ENCODE measurements at places on chromosomes 5 and 9.

GRCh38 chr5:170491479-170491878 is 12.3 kb upstream of the KCNIP1 start:
- DNase-seq: peak; percentile 61

GRCh38 chr9:7320139-7320538 is 479.4 kb downstream of the DMAC1 start:
- DNase-seq: peak; percentile 99

DNA sequence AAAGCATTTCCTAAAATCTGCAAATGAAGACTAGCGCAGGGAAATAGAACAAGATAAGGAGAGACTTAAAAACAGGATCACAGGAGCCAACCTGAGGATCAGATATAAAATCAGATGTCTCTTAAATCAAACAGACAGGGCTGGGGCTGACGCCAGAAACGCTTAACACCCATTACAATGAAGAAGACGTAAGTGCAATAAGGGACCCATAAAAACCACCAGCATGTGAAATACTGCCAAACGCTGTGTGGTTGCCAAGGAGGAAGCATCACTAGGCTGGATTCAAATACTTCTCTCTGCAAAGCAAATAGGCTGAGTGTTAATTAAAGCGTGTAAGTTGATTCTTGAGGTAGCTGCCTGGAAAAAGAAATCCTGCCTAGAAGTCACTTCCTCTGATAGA is 74.4 kb upstream of the ATP10B start:
- DNase-seq: no peak

GRCh38 chr5:134051305-134051704 is 46.5 kb upstream of the VDAC1 start:
- DNase-seq: peak; percentile 11

GRCh38 chr9:105390871-105391270 is 57.0 kb upstream of the FSD1L start:
- DNase-seq: no peak

DNA sequence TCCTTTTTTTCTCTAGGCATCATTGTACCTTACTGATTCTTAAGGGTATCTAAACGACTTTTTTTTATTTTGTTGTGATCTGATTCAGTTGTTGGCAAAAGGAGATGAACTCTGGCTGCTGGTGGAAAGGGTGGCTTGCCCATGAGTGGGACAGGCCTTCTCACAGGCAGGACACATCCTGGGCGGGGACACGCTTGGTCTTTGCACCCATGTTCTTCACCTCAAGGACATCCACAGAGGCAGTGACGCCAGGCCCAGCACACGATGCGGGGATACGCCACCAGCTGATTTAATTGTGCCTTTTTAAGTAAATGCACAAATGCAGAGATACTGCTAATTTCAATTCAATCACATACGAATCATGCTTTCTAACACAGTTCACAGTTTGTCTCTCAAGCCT is 208.1 kb downstream of the FANCC start:
- no peak for DNase-seq

- peak; percentile 5 for DNase-seq
Measured at GRCh38 chr5:95178046-95178651, 106.7 kb downstream of the MCTP1 start.

DNA sequence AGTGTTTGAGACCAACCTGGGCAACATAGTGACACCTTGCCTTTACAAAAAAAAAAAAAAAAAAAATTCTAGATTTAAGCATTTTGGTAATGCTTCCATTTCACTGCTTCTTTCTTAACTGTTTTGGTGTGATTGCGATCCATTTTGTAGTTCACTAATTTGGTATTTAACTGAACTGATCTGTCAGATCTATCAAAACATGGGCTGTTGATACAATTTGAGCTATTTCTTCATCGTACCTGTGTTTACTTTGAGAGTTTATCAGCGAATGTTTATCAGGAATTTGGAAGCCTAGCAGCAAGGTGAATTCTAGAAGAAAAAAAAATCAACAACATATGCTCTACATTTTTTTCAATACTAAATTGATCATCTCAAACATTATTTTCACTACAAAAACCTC is 864.9 kb upstream of the WWC1 start:
- DNase-seq: no peak

DNA sequence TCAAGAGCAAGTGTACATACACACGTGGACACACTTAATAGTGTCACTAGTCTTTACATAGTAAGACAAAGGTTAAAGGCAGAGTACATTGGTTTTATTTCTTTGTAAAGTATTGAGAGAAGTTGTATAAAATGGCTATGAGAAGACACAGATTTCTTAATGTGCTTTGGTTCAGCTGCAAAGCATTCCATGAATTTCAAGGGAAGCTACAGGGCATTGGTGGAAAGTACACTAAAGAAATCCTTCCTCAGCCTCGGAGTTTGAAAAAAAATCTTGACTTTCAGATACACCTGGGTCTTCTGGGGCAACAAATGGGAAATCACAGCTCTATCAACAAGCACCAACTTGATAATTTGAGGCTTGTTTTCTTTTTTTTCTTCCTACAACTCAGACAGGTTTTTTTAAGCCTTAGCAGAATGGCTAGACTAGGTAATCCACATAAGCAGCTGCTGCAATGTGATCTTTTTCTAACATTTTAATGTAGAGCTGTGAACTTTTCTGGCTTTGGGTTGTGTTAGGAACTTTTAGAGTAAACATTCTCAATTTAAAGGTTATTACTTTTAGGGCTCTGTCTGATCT is 140.4 kb upstream of the FST start:
- peak; percentile 81 for DNase-seq

- peak; percentile 92 for DNase-seq
Measured at GRCh38 chr5:138874771-138875551, at the start of gene LRRTM2. Gene LRRTM2, minus strand, starts transcription at chr5:138875335. Its CDS starts 424 bp downstream, at chr5:138874911.

DNA sequence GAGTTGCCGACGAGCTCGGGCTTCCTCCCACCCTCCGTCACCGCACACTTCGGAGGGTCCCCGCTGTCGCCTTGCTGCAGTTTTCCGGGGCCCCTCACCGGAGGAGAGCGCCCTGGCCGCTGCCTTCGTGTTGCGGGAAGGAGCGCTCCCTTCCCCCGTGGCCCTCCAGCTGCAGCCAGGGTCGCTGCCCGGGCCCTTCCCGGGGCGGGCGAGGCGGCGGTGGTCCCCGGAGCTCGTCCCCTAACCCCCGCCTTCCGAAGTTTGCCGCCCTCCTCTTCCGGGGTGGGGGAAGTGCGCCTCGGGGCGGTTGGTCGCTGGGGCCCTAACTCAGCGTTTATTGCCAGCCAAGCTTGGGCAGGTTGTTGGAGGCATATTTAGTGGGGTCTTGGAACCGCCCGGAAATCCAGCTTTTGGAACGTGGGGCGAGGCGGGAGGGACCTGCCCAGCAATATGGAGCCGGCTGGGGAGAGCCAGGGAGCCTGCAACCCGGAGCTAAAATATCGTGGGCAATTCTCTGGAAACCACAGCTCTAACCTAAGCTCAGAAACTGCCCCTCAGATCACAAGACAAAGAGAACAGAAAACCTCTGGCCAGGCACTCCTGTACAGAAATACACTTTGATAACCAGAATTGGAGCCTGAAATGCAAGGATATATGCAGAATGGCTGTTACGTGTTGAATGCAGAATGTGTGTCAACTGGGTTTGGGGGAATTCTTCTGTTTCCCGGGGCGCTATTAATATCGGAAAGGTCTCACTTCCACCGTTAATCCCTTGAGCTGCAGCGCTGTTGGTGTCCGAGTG is 890 bp downstream of the PIK3R1 start:
- DNase-seq: peak; percentile 40

GRCh38 chr9:98329904-98330303 is 74.5 kb upstream of the TBC1D2 start:
- no peak for DNase-seq

GRCh38 chr5:58048185-58048925 is 411.5 kb downstream of the PLK2 start:
- no peak for DNase-seq

DNA sequence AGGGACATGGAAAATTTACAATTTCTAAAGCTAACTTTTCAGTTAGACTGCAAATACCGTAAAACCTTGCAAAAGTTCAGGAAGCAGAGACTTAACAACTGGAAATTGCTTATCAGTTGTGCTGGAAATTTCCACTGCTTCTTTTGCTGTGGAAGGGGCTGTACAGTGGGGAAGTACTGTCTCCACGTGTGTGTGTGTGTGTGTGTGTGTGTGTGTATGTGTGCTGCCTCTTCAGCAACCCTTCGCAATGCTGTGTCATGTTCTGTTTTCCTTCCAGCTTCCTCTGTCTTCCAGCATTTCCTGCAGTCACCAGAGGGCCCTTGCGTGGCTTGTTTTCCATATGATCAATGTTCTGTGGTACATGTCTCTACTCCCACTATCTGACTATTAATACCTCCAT is 87.5 kb upstream of the RANBP3L start:
- DNase-seq: peak; percentile 71

DNA sequence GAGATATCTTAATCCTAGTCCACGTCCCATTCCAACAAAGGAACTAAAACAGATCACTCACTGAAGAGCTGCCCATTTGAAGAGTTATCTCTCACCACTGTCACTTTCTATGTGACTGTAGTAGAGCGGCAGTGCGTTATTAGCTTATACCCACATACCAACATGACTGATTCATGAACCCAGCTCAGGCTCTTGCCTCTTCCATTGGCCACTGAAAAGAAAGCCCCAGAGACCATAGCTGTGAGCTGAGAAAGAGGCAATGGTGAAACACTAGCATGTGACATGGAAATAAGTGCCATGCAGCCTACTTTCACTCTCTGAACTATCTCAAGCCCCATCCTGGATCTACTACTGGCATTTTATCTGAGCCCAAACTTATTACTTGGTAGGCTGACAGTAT is 151.7 kb upstream of the MOCS2 start:
- no peak for DNase-seq

- no peak for DNase-seq
Measured at GRCh38 chr5:74619308-74619707, 21.2 kb downstream of the ENC1 start.

DNA sequence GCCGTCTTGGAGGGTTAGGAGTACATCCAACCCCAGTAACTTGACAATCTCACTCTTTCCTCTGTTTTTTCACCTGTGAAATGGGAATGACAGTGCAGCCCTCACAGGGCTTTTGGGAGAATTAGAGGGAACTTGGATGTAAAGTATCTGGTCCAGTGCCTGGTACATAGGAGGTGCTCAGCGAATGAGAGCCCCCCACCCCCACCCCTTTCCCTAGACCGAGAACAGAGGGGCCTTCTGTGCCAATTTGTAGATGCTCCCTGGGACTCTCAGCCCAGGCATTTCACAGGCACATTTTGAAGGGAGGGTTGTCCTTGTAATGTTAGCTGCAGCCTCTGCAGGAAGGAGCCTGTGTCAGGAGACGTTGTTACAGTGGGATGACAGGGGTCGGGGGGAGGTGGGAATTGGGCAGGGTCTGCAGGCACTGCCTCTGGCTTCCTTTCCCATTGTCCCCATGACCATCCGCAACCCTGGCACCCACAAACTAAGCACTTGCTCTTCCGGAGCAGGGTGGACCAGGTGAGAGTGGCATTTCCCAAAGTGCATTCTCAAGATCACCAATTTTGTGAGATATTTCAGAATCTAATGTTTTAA is 47.0 kb downstream of the AMBP start:
- DNase-seq: no peak

GRCh38 chr5:21184581-21184980 is 1196.6 kb upstream of the CDH18 start:
- DNase-seq: no peak

DNA sequence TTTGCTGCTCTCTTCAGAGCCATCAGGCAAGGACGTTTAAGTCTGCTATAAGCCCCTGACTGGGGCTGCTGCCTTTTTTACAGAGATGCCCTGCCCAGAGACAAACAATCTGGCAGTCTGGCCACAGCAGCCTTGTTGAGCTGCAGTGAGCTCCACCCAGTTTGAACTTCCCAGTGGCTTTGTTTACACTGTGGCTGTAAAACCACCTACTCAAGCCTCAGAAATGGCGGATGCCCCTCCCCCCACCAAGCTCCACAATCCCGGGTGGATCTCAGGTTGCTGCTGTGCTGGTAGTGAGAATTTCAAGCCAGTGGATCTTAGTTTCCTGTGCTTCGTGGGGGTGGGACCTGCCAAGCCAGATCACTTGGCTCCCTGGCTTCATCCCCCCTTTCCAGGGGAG is 59.7 kb upstream of the SNCAIP start:
- peak; percentile 37 for DNase-seq

DNA sequence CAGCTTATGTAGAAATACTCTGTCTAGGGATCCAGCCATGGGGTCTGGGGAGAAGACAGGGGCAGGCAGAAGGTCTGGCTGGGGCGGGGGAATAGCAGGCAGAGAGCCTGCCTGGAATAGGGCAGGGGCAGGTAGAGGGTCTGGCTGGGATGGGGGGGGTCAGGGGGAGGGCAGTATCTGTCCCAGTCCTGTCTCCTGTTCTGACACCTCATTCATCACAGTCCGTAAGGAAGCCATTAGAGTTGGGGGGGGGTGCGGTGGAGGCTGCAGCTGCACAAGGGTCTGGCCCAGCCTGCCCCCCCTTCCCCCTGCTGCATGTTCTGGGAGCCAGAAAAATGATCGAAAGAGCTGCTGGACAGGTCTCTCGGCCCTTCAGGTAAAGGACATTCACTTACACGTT is 32.6 kb downstream of the CNTFR start:
- DNase-seq: no peak

GRCh38 chr9:110820381-110820780 is 151.8 kb downstream of the MUSK start:
- DNase-seq: no peak

GRCh38 chr5:35136386-35136785 is 88.6 kb upstream of the AGXT2 start:
- peak; percentile 79 for DNase-seq

GRCh38 chr5:114201332-114201731 is 160.5 kb upstream of the KCNN2 start:
- no peak for DNase-seq

DNA sequence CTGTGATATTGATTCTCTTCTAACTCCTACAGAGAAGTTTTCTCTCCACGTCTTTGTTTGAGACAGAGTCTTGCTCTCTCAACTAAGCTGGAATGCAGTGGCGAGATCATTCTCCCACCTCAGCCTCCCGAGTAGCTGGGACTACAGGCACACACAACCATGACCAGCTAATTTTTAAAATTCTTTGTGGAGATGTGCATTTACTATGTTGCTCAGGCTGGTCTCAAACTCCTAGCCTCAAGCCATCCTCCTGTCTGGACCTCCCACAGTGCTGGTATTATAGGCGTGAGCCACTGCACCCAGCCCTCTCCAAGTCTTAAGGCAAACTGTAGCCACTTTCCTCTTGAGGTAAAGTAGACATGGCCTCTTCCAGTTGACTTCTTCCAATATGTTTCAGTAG is 72.2 kb downstream of the SNX18 start:
- DNase-seq: no peak
